Psoas muscle (tissue), 8 donors: ENCODE measurements at places on chromosomes 7 and 10.

GRCh38 chr7:73774923-73775322 is 4.9 kb upstream of the CLDN3 start:
- DNase-seq: no peak

- DNase-seq: no peak
These were observed 25.5 kb downstream of the GHRHR start for GRCh38 chr7:30989008-30989823.

DNA sequence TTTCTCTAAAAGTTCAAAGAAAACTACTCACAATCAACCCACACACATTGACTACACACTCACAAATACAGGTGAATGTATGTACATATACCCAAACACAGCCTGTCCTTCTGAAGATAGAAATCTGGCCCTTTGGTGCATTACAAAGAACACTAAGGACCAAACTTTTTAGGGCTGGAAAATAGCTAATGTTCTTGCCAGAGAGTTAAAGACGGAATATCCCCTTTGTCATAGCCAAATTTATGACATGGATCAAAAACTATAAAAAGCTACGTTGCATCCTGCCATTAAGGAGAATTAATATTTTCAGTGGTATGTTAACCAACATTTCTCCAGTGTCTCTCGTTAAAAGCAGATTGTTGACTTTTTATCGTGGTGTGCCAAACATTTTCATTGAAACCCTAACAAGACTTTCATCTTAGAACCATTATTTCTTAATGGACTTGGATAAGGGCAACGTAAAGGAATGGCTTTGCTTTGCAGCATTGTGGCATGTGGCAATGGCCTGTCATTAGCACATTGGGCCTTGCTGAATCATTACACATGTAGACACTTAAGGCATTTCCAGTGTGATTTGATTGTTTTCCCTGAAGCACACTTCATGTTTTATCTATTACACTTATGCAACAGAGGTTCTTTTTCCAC is 150.9 kb upstream of the MEOX2 start:
- DNase-seq: peak; percentile 14

DNA sequence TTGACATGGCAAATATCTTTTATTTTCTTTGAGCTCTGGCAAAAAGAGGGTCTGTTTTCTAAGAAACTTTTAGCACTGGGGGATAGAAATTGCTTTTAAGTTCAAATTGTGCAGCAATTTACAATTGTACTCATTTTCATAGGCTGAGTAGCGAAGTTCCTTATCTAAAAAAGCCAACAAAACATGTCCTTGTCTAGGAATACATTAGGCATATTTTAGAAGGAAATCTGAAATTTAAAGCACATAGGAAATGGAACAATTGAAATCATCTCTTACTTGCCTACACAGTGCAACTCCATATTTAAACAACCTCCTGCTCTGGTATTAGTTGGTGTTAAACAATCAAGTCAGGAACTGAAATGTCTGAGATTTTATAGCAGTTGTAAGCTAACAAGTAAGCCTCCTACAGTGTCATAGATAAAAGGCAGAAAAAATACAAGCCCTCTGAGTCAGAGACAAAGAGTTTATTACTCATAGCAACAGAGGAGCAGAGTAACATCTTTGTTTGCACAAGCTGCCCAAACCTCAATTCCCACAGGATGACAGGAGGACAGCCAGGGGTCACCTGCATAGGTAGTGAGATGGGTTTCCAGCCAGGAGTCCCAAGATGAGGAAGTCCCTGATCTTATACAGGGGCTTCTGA is 280.2 kb upstream of the HGF start:
- DNase-seq: no peak

- DNase-seq: no peak
These were observed 533.8 kb downstream of the GALNT17 start for GRCh38 chr7:71665716-71666115.

- no peak for DNase-seq
These were observed 79.5 kb downstream of the EBF3 start for GRCh38 chr10:129884398-129885078.

DNA sequence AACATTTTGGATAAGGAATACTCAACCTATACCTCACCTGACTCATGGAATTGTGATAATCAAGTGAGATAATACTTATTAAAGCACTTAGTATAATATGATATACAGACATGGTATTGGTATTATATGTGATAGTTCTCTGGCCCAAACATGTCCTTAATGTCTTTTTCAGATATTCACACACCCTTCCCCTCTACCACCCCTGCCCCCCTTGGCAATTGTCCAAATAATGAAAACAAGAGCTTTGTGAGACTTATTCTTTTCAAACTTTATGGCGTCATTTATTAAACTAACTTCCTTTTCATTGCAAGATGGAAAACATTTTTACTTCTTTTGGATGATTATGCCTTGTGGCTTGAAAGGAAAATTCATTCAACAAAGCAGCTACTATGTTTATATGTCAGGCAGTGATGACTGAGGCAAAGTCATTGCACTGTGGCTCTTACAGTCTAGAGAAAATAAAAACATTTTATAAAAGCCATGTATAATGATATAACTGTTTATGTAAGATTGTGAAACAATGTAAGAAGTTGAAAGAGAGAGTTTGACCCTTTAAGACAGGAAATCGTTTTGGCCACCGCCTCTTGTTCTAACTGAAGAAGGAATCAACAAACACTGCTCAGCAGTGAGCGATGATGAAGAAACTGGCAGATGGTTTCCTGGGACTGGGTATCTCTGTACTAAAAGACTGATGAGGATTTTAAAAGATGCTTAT is 27.4 kb downstream of the MINPP1 start:
- DNase-seq: no peak

DNA sequence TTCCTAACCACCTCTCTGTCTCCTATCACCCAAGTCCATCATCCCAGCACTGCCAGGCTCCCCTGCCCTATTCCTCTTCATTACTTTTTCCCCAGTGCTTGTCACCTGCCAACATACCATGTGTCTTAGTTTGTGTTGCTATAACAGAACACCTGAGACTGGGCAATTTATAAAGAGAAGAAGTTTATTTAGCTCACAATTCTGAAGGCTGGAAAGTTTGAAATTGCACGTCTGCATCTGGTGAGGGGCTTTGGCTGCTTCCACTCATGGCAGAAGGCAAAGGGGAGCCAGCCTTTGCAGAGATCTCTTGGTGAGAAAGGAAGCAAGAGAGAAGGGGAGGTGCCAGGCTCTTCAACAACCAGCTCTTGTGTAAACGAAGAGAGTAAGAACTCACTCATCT is 47.3 kb downstream of the DRGX start:
- no peak for DNase-seq

- DNase-seq: no peak
These were observed 87.1 kb upstream of the CDC14C start for GRCh38 chr7:48837266-48837665.

DNA sequence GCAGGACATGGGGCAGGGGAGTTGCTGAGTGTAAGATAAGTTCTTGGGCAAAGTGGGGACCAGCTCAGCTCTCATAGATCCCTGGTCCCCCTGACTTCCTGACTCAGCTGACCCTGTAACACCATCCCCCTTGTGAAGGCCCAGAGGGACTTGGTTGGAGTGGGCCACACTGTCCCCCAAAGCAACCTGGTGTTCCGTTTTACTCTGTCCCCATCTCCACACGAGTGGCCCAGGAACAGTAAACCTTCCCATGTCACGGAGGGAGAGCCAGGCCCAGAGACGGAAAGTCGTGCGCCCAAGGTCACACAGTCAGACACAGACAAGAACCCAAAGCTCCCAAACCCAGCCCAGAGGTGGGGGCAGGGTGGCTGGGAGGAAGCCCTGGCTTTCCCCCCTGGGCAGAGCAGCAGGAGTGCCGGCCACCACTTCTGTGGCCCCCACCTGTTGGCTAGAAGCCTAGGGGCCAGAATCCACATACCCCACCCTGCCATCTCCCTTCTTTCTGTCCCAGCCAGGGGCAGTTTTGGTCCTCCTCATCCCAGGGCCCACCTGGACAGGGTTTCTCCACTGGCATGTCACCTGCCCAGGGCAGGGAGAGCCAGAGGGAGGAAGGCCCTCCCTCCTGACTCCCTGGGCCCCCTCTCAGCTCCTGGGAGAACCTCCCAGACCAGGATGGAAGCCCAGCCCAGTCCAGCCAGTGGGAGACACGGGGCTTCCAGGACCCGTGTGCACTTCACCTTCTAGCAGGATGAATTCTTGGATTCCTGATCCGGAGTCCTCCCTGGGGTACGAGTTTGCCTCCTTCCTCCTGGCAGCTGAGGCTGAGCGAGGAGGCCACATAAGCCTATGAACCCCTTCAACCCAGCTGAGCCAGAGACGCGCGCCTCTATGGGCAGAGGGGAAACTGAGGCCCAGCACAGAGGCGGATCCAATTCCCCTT is 20.6 kb upstream of the VPS37D start:
- DNase-seq: peak; percentile 30

- DNase-seq: no peak
These were observed 287.5 kb downstream of the GRID1 start for GRCh38 chr10:86079088-86079487.

GRCh38 chr7:85285527-85285926 is 98.7 kb upstream of the SEMA3D start:
- no peak for DNase-seq

GRCh38 chr7:96933067-96933645 is 72.2 kb upstream of the DLX6 start:
- no peak for DNase-seq

- DNase-seq: no peak
These were observed 81.1 kb downstream of the BMPER start for GRCh38 chr7:33986451-33986850.

- no peak for DNase-seq
These were observed 319.1 kb upstream of the PHYHIPL start for GRCh38 chr10:58857251-58857805.

GRCh38 chr10:28219251-28219650 is 83.6 kb downstream of the MPP7 start:
- DNase-seq: no peak

- no peak for DNase-seq
These were observed 14.0 kb upstream of the ENTPD1 start for GRCh38 chr10:95741807-95742467.

DNA sequence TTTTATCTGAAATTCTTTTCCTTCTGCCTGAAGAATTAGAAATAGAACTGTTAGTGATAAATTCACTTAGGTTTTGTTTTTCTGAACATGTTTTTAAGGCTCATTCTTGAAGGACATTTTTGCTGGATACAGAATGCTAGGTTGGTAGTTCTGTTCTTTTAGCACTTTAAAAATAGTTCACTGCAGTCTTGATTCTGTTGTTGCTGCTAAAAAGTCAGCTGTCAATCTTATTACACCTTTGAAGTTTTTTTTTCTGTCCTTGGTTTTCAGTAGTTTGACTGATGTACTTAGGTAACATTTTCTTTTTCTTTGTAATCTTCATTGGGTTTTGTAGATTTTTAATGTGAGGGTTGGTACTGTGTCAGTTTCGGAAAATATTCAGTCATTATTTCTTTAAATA is 48.7 kb downstream of the C1GALT1 start:
- no peak for DNase-seq

DNA sequence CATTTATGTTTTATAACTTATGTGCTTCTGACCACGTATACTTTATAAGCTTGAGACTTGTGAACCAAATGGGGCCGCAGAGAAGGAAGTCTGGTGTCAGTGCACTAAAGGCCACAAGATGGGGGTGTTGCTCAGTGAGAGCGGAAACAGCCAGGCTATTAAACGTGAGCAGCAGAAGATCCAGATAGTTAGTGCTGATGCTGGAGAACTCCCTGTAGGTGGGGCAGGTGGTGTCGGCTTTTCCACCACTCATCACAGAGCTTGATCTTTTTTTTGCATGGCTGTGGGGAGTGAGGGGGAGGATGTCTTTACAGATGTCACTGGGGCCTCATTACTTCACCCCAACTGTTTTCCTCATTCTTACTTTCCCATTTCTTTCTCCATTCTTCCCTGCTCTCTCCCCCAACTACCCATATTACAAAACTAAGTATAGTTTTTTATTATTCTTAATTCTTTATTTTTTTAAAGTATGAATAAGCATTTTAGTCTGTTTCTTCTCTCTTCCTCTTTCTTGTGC is 34.7 kb downstream of the ACADSB start:
- DNase-seq: no peak

GRCh38 chr10:123149162-123149567 is 1.2 kb downstream of the HMX2 start:
- no peak for DNase-seq

DNA sequence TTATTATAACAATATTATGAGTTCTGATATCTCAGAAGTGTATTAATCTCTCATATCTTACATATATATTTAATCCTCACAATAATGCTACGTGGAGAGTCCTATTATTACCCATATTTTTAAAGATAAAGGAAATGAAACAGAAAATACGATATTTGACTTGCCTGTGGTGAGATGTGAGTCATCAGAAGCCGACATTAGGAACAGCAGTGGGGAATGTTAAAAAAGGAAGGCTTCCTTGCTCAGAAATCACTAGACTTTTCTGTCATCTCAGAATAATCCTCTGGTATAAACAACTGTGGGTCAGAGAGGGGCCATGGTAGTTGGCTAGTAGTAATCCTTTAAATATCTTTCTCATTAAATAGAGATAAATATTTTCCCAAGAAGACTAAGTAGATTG is 402.3 kb upstream of the PCDH15 start:
- no peak for DNase-seq

DNA sequence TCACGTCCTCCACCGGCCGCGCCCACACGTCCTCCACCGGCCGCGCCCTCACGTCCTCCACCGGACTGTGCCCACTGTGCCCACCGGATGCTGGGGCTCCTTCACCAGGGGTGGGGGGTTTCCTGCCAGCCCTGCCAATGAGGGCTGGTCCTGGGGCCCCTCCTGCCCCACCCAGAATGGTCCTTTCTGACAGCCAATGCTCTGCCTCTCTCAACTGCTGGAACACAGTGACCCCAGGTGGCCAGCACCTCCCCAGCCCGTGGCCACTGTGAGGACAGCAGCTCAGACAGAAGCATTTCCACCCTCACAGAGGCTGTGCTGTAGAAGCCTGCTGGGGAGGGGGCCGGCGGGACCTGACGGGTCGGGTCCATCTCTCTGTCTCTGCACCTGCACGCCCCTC is 90.1 kb upstream of the DNAAF5 start:
- DNase-seq: no peak

- DNase-seq: no peak
These were observed 839 bp downstream of the IKZF5 start for GRCh38 chr10:123007558-123008354.

DNA sequence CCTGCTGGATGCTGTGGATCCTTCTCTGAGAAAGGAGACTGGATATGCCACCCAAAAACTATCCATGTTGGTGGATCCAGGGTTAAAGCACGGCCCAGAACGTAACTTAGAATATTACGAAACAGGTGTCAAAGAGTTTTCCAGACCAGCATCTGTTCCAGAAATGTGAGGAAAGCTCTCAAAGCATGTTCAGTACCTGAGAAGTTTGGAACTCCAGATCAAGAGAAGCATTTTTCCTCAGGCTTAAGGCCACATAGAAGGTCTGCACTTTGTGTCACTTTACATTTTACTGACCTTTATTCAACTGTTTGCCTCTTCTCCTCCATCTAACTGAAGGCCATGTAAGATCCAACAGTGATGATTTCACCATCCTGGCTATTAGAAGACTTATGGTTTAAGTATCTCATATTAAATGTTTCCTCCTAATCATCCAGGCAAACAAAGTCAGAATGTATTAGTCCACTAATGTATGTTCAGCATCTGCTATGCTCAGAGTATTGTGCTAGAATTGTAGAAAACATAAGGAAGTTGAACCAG is 340.7 kb upstream of the LRGUK start:
- DNase-seq: no peak

- no peak for DNase-seq
These were observed 469.1 kb downstream of the GRM8 start for GRCh38 chr7:126783613-126784012.
